ENCODE measurements at places on chromosomes 3 and 15. TPM values are rescaled to one million over a fixed set of nuclear protein-coding genes. Genes with fewer than 3 reads are reported as not detected.
A peak's percentile ranks its signal among the peaks of the same experiment; 100 is the strongest.

- H3K36me3 ChIP-seq = no peaks in the 10 kb centered on the region
- H3K4me3 ChIP-seq = no peak overlapping the region
- H3K27me3 ChIP-seq = peaks cover 6% of the 10 kb centered on the region
- no peak for DNase-seq
These were observed 1.5 kb downstream of the CAND2 start for GRCh38 chr3:12797892-12798558.

DNA sequence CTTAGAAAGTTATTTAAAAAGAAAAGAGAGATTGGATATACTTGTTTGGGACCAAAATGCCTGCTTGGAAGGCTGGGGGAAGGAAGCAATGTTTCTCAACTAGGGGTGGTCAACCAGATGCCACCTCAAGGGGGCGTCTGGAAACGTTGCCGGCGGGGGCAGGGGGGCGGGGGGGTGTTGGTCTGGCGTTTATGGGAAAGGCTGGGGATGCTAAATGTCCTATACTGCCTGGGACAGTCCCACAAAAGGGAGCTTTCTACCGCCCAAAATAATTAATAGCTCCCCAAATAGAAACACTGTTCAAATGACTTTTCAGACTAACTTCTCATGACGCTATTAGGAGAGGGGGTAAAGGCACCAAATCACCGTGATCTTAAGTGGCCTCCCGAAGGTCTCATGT lies 2.2 kb downstream of the POLG start:
- no peak for DNase-seq
- H3K27ac ChIP-seq = no peak overlapping the region
- H3K27me3 ChIP-seq = no peaks in the 10 kb centered on the region

The GP9 gene
- total RNA-seq = 2.6 TPM

- H3K27me3 ChIP-seq = peaks cover 17% of the 10 kb centered on the region
- DNase-seq = no peak
- no peak overlapping the region for H3K4me3 ChIP-seq
- no peaks in the 10 kb centered on the region for H3K36me3 ChIP-seq
- H3K27ac ChIP-seq = no peak overlapping the region
These were observed 94.9 kb upstream of the ATP2B2 start for GRCh38 chr3:10600296-10600714.

DNA sequence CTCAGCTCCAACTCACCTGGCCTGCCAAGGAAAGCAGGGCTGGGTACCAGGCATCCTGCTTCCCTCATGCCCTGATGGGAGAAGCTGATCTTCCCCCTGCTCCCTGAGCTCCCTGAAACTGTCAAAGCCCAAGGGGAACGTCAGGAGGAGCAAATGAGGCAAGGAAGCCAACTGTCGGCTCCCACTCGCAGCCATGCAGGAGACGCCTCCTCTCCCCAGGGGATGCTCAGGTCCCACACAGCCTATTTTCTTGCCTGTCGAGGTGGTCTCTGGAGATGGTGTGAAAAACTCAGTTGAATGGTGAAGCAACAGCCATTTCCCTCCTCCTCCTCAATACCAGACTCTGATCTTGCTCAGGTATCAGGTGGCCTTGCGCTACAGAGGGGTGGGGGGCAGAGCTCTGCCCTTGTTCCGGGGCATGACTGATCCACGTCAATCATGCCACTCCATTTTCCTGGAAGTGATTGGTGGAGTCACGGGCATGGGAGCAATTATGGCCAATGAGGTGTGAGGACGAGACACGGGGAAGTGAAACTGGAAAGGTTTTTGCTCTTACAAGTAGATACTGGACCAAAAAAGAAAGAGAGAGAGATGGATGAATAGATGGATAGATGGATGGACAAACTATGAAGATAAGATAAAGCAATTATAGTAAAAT lies 58.2 kb downstream of the SLC6A1 start:
- no peaks in the 10 kb centered on the region for H3K36me3 ChIP-seq
- no peak overlapping the region for H3K27ac ChIP-seq
- no peak for DNase-seq
- H3K27me3 ChIP-seq = peaks cover 11% of the 10 kb centered on the region

DNA sequence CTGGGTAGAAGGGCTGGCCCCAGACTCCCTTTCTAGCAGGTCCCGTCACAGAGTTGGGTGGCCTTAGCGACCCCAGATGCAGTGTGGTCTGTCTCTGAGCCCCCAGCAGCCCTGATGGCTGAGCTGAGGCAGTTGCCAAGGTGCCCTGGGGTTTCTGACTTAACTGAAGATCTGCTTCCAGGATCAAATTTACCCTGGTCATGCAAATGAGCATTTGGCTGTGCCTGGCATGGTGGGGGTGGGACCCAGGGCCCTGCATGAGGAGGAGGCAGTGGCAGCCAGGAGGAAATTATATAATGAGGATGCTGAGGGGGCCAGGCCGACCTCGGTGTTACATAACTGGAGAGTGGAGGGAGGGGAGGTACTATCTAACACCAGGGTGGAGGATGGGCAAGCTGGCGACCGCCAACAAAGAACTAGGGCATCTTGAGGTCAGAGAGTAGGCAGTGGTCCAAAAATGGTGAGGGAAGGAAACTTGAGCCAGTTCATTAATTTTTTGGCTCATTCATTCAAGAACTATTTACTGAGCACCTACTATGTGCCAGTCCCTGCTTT lies 16.4 kb downstream of the PLEKHO2 start:
- peaks cover 86% of the 10 kb centered on the region for H3K36me3 ChIP-seq
- no peak overlapping the region for H3K4me3 ChIP-seq
- no peak for DNase-seq
- peak overlapping the region; percentile 61 for H3K27ac ChIP-seq
- peaks cover 83% of the 10 kb centered on the region for H3K4me1 ChIP-seq

- no peaks in the 10 kb centered on the region for H3K27me3 ChIP-seq
- no peak overlapping the region for H3K4me3 ChIP-seq
- H3K36me3 ChIP-seq = no peaks in the 10 kb centered on the region
- no peak for DNase-seq
These were observed 30.8 kb upstream of the SLC25A36 start for GRCh38 chr3:140910860-140911259.

GRCh38 chr3:112685956-112686799 lies 45.2 kb upstream of the CCDC80 start:
- H3K4me1 ChIP-seq = no peaks in the 10 kb centered on the region
- no peaks in the 10 kb centered on the region for H3K27me3 ChIP-seq
- H3K27ac ChIP-seq = no peak overlapping the region

GRCh38 chr3:179837374-179837773 lies 184.5 kb downstream of the USP13 start:
- H3K4me3 ChIP-seq = no peak overlapping the region
- H3K4me1 ChIP-seq = no peaks in the 10 kb centered on the region
- DNase-seq = no peak

The KLHL18 gene
- total RNA-seq = 30.2 TPM

GRCh38 chr3:187902936-187903335 lies 157.7 kb upstream of the BCL6 start:
- no peaks in the 10 kb centered on the region for H3K36me3 ChIP-seq
- no peak overlapping the region for H3K4me3 ChIP-seq
- no peaks in the 10 kb centered on the region for H3K4me1 ChIP-seq
- H3K27me3 ChIP-seq = no peaks in the 10 kb centered on the region

GRCh38 chr15:63348392-63348791 lies 33.3 kb downstream of the CA12 start:
- H3K4me3 ChIP-seq = no peak overlapping the region
- H3K27me3 ChIP-seq = no peaks in the 10 kb centered on the region
- H3K4me1 ChIP-seq = peaks cover 4% of the 10 kb centered on the region
- peak; percentile 64 for DNase-seq
- no peaks in the 10 kb centered on the region for H3K36me3 ChIP-seq
- H3K27ac ChIP-seq = no peak overlapping the region

DNA sequence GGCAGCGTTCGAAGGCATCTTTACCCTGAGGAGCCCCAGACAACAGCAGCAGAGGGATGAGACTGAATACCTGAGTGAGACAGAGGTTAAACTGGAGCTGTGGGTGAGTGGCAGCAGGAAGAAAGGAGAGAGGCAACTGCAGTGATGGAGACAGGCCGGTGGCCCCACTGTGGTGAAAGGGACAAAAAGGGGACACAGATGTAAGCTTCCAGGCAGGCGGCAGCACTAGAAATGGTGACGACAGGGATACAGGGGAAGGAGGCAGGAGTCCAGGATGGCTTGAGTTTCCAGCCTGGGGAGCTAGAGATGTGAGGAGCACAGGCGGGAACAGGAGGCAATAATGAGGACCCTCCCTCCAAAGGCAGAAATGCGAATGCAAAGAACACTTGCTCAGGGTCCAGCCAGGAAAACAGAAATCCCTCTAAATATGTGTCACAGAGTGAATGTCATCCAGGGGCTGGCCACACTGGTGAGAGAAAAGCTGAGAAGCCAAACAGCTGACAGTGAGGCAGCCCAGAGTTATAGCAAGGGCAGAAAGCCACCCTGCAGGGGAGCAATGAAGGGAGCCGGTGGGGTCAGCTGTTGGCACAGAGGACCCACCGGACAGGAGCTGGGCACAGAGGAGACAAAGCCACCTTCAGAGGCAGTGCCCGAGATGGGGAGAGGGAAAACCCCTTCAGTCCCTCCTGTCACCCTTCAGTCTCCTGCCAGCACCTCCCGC lies 70.1 kb downstream of the TBC1D2B start:
- H3K36me3 ChIP-seq = peaks cover 87% of the 10 kb centered on the region
- H3K4me1 ChIP-seq = peaks cover 82% of the 10 kb centered on the region
- no peak for DNase-seq
- H3K4me3 ChIP-seq = no peak overlapping the region

GRCh38 chr3:114011059-114011797 lies 45.1 kb downstream of the CCDC191 start:
- no peak overlapping the region for H3K4me3 ChIP-seq
- peaks cover 6% of the 10 kb centered on the region for H3K36me3 ChIP-seq
- no peaks in the 10 kb centered on the region for H3K4me1 ChIP-seq
- H3K27ac ChIP-seq = no peak overlapping the region
- DNase-seq = no peak

DNA sequence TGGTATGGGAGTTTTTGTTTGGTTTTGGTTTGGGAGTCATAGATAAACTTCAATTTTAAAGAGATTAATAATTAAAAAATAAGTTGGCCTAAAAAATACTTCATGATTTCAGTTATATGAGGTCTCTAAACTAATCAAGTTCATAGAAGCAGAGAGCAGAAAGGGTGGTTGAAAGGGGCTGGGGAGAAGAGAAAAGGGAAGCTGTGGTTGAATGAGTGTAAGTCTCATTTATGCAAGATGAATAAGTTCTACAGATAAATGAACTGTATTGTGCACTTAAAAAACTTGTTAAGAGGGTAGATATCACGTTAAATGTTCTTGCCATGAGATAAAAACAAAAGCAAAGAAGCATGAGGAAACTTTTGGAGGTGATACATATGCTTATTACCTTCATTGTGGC lies 188.7 kb downstream of the NSUN3 start:
- H3K27ac ChIP-seq = no peak overlapping the region
- no peaks in the 10 kb centered on the region for H3K4me1 ChIP-seq
- no peak overlapping the region for H3K4me3 ChIP-seq
- H3K27me3 ChIP-seq = no peaks in the 10 kb centered on the region
- no peak for DNase-seq
- no peaks in the 10 kb centered on the region for H3K36me3 ChIP-seq

DNA sequence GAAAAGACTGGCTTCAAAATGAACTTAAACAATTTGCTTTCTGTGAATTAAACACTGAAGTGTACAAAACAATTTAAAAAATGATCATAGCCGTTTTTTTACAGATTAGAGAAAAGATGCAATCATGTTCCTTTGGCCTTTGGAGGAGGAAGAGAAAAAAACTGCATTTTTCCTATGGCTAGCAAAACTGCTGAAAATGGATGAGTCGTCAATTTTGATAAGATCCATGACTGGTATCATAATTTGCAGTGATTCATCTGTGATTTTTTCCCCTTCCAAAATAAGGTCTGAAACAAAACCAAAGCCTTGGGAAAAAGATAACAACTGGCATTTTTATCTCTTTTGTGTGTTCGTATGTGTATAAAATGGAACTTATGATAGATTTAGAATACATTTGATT lies 255.6 kb upstream of the SATB1 start:
- H3K4me1 ChIP-seq = no peaks in the 10 kb centered on the region
- H3K4me3 ChIP-seq = no peak overlapping the region
- H3K36me3 ChIP-seq = no peaks in the 10 kb centered on the region
- no peak for DNase-seq
- no peaks in the 10 kb centered on the region for H3K27me3 ChIP-seq

DNA sequence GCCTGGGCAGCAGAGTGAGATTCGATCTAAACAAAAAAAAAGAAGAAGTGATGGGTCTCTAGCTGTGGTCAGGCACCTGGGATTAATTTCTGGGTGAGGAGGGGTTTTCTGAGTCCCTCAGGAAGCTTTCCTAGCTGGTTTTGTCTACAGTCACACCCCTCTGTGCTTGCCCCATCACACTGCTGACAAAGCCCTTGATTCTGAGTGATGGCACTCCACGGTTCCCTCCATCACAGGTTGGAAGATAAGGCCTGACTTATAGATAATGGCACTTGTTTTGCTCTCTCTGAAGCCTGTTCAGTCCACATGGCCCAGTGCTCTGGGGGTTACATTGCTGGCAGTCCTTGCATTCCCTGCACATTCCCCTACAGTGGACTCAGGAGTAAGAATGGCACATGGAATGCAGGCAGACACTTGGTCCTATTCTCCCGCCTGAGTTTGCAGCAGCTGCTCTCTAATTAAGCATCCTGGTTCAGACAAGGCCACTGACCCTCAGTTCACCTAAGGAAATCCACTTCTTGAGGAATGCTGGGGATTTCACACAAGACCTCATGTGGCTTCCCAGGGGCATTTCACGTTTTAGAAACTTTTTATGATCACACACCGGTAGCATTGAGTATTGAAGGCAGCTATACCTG lies 81.0 kb upstream of the NMNAT3 start:
- DNase-seq = no peak
- no peak overlapping the region for H3K4me3 ChIP-seq
- no peak overlapping the region for H3K27ac ChIP-seq
- no peaks in the 10 kb centered on the region for H3K27me3 ChIP-seq
- no peaks in the 10 kb centered on the region for H3K36me3 ChIP-seq

The SLC2A2 gene
- total RNA-seq = not detected

GRCh38 chr3:195900436-195901355 lies 7.7 kb downstream of the TNK2 start:
- H3K27me3 ChIP-seq = no peaks in the 10 kb centered on the region
- H3K4me3 ChIP-seq = no peak overlapping the region
- DNase-seq = peak; percentile 86
- peak overlapping the region; percentile 49 for H3K27ac ChIP-seq

DNA sequence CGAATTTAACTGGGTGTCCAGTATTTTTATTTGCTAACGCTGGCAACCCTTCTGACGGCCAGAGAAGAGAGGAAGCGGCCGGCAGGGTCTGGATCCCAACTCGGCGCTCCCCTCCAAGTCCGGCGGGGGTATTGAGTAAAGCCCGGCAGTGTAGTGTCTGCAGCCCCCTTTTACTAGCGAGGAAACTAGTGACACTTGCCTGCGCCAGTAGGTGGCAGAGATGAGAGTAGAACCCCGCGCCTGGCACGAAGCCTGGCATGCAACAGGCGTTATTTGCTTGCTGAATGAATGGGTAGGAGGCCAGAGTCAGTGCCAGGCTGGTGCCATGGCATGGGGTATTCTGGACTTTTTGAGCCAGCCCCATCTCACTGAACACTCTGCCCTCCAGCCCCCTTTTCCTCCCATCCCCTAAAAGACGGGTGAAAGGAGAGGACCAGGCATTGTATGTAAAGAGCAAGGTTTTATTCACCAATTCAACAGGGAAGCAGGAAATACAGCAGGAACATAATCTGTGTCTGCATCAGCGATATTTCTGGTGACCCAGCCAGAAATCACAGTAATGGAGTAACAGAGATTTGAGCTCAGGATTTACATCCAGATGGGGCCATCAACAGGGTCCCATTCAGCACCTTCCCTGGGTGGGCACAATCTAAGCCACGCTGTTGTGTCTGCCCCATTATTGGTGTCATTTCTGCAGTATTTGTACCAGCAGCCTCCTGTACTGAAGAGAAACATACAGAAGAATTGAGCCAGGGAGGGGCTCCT lies 788 bp upstream of the WDR73 start:
- peaks cover 27% of the 10 kb centered on the region for H3K36me3 ChIP-seq
- peaks cover 44% of the 10 kb centered on the region for H3K4me1 ChIP-seq
- H3K27me3 ChIP-seq = no peaks in the 10 kb centered on the region
- peak overlapping the region; percentile 93 for H3K4me3 ChIP-seq
- DNase-seq = peak; percentile 87

All from lower lobe of right lung (tissue), 2 donors.